ENCODE measurements at places on chromosomes 1 and 21.

GRCh38 chr1:54547601-54548388, at the start of gene ACOT11:
Gene ACOT11, plus strand, starts transcription at chr1:54548228. Its CDS starts 82 bp downstream, at chr1:54548310.
- DNase-seq, result no peak

GRCh38 chr1:216223486-216223885, 199.8 kb downstream of the USH2A start:
- peak; percentile 62 for DNase-seq

DNA sequence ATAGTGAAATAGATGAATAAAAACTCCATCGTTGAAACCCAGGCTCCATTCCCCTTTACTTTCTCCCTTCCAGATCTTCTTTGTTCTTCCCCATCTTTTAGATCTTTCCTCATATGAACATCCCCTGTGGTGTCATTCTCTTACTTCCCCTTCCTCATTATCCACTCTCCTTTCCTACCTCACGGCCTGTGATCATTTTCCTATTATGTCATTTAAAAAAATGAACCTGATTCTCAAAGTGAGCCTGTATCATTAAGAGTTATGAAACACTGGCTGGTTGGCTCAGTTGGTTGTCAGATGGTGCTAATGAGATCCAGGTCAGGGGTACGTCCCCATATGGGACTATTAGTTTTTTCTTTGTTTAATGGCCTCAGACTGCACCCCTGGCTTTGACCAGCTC, 38.3 kb downstream of the TCEANC2 start:
- DNase-seq, result no peak

- DNase-seq, result no peak
Measured at GRCh38 chr1:39277879-39278278, 73.4 kb downstream of the MACF1 start.

GRCh38 chr1:53326598-53327181, 1.2 kb downstream of the LRP8 start:
- peak; percentile 98 for DNase-seq

DNA sequence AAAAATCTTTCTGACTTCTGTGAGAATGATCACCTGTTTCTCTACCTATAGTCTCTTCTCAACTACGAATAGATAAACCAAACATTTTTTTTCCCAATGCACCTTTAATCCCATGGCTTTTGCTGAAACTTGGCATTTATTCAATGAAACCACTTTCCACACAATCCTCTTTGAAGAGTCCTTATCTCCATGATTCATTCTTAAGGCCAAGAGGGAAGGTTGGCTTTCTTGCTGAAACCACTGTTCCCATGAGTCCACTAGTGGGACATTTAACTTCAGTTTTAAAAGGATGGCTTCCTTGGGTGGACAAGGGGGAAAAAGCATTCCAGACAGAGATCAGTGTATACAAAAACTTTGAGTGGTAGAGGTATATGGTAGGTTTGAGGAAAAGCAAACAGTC, 73.6 kb downstream of the CRB1 start:
- peak; percentile 20 for DNase-seq

- peak; percentile 78 for DNase-seq
Measured at GRCh38 chr1:115771847-115772457, 3.4 kb upstream of the CASQ2 start.

DNA sequence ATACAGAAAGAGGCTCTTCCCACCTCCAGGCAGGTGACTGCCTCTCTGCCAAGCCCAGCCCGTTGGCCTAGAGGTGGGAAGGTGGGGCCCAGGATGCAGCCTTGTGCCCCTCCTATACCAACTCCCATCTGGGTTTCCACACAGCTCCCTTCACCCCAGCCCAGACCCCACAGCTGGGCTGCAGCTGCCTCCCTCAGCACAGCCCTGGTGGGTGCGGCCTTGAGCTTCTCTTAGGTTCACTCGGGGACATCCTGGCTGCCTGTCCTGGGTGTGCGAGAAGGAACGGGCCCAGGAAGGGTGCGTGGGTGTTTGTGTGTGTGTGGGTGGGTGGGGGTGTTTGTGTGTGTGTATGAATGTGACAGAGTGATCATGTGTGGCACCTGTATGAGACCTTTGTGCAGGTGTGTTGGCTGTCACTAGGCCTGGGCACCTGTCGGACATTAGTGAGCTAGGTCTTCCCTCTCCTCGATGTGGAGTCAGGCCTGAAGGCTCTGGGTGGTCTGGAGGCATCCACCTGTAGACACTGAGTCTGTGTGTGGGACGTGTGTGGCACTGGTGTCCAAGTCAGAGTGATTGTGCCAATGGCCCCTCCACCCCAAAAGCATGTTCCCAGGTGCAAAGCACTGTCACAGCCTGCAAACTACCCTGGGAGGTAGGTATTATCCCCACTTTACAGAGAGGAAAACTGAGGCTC, 30.7 kb downstream of the FOXO6 start:
- DNase-seq, result no peak

DNA sequence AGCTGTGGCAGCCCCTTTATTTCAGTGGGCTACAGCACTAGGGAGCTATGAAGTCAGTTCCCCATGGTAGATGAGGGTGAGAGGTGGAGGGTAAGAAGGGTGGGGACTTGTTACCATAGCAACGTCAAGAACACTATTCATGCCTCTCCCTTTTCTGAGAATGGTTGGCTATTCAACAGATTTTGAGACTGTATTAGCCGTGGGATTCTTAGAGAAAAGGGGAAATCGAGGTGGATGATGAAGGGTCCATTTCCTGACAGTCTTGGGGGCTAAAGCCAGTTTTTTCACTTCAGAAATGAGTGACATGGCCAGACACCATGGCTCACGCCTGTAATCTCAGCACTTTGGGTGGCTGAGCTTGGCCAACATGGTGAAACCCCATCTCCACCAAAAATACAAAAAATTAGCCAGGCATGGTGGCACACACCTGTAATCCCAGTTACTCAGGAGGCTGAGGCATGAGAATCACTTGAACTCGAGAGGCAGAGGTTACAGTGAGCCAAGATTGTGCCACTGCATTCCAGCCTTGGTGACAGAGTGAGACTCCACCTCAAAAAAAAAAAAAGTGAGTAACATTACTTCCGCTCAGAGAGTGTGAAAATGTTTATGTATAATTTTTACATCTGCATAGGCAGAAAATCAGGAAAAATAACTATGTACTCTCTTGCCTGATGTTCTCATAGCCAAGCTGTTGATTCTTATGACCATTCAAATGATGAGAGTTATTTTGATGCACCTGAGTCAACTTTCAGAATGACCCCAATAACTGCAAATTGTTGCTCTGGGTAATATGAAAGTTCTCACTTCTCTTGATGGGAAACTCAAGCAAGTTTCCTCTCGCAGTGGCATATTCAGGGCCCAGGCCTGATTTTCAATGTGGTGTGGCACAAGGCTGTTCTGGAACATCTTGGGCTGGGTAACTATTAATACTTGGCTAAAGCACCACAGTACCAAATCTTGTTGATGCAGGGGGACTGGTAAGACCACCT, 23.2 kb upstream of the RGSL1 start:
- DNase-seq, result no peak

DNA sequence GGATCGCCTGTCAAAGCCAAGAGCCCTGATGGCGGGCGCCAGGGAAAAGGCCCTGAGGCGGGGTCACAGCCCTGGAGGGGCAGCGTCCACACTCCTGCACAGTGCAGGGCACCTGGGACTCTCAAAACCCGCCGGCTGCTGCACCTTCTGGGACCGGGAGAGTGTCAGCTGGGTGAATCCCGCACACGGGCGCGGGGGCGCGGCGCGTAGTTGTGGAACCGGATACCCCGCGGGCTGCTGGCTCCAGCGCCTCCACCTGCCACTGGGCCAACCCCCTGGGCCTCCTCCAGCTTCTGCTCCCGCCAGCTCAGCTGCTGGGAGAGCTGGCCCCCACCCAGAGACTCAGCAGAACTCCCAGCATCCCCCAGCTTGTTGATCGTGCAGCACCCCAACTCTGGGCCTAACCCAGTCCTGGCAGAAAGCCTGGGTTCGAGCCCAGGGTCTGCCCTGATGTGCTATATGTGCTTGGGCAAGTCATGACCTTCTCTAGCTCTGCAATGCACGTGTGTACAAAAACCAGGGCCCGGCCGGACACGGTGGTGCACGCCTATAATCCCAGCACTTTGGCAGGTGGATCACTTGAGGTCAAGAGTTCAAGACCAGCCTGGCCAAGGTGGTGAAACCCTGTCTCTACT, 33.8 kb downstream of the NECAP2 start:
- no peak for DNase-seq

- no peak for DNase-seq
Measured at GRCh38 chr1:94301186-94301585, 63.8 kb upstream of the ARHGAP29 start.

DNA sequence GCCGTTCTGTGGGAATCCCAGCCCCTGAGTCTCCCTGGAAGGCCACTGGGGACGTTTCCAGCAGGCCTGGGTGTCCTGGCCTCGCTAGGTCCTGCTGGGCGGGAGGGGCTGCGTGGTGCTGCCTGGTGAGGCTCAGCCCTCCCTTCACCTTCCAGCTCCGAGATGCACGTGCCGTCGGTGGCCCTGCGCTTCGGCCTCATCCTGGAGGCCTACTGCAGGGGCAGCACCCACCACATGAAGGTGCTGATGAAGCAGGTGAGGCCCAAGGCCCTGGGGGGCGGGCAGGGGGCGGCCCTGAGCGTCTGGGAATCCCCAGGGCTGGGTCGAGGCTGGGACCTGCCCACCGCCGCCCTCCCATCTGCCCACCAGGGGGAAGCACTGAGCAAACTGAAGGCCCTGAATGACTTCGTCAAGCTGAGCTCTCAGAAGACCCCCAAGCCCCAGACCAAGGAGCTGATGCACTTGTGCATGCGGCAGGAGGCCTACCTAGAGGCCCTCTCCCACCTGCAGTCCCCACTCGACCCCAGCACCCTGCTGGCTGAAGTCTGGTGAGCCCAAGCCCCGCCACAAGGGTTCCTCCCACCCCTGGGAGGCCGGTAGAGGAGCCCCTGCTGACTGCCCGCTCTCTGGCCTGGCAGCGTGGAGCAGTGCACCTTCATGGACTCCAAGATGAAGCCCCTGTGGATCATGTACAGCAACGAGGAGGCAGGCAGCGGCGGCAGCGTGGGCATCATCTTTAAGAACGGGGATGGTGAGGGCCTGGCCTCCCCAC, 70.3 kb downstream of the PIK3CD start:
- DNase-seq, result peak; percentile 88

DNA sequence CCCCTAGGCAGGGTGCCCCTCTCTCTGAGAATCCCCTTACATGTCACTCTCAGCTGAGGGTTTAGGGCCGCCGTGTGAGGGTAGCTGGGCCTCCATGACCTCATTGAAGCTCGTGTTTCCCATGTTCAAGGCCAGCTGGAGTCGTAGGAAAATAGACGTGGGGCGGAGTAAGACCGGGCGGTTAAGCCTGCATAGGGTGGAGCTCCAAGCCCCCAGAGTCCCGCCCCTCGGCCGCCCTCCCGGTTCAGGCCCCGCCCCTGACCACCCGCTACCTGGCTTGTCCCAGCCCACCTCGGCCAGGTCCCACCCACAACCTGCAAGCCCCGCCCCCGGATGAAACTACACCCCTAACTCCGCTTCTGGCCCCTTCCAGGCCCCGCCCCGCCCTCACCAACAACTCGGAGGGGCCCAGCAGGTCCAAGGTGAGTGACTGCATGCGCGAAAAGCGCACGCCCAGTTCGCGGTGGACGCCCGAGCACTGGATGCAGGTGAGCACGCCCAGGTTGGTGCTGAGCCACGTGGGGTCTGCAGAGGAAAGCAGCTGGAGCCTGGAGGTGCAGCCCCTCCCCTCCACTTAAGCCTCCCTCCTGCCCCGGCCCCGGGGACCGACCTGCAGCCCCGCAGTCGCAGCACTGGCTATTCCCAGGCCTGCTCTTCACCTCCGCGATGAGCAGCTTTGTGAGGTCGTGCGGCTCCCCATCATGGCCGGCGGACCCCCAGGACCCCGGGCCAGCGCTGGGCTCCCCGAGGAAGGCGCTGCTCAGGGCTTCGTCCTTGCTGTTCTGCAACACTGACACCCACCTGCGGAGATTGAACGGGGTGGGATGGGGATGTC, 12.2 kb upstream of the TCEA3 start:
- no peak for DNase-seq

DNA sequence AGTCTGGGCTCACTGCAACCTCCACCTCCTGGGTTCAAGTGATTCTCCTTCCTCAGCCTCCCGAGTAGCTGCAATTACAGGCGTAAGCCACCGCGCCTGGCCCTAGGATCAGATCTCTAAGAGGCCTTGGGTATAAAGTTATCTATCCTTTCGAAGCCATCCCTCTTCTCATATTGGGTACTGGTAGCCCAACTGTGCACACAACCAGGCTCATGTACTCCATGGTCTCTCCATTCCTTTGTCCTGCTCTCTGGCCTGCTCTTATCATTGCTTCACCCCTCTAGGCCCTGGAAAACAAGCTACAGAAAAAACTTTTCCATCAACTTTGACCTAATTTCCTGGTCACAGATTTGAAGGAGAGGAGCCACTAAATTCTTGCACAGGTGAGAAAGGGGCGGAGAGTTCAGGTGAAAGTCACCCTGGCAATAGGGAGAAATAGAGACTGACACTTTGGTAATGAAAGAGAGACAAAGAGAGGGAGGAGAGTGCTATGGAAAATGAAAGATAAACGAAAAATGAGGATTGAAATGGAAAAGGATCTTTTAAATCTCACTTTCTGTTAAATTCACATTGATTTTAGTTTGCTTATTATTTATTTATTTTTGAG, 6.0 kb downstream of the TXNIP start:
- DNase-seq, result peak; percentile 72

DNA sequence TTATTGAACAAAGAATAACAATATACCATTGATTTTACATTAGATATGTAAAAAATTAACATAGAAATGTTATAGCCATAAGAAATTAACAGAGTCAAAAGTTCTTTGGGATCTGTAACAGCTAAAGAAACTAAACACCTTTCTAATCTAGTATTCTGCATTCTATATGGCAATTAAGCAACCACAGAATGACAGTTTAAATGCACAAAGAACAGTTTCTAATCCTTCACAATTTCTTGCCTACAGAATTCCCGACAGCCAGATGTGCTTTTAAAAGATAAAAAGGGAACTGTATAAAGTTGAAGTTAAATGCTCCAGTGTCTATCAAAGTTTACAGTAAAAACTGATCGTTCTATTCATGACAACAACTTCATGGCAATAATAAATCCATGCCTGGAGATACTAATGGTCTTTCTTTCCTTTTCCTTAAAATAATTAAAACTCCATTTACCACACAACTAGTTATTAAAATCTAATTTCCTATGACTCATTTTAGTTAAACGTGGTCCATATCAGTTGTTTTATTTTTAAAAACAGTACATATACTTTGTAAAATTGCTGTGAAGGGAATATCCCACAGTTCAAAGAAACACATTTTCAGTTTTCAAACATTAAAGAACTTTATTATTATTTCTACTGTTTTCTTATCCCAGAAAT, 110.2 kb downstream of the EIF4G3 start:
- no peak for DNase-seq

DNA sequence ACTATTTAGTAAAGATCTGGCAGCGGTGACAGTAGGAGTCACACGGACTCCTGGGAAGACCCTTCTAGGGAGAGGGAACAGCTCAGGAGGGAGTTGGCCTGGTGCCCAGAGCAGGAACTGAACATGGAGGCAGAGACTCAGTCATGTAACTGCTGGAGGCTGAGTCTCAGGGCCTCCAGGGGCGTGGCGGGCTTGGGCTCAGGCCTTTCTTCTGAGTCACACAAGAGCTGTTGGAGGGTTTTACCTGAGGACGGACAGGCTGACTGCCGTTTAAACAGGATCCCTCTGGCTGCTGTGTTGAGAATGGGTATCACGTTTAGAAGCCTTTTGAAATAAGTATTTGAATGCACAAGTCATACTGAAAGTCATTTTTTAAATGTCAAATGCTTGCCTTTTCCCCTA, 7.2 kb upstream of the ETS2 start:
- DNase-seq, result peak; percentile 41

GRCh38 chr1:171852272-171852671, 11.0 kb downstream of the DNM3 start:
- no peak for DNase-seq

Data from DMS53 (cell line).